Mammary epithelial cell (primary cell): ENCODE measurements at places on chromosomes 1 and 21. TPM values are rescaled to one million over a fixed set of nuclear protein-coding genes. Genes with fewer than 3 reads are reported as not detected.

The CLEC20A gene
- not detected for total RNA-seq

The C1orf210 gene
- total RNA-seq = 7.0 and 8.9 TPM in 2 replicates

The INSRR gene
- total RNA-seq = not detected

The MROH9 gene
- total RNA-seq = not detected in 2 replicates

The S100A13 gene
- total RNA-seq = 213 and 223 TPM in 2 replicates

DNA sequence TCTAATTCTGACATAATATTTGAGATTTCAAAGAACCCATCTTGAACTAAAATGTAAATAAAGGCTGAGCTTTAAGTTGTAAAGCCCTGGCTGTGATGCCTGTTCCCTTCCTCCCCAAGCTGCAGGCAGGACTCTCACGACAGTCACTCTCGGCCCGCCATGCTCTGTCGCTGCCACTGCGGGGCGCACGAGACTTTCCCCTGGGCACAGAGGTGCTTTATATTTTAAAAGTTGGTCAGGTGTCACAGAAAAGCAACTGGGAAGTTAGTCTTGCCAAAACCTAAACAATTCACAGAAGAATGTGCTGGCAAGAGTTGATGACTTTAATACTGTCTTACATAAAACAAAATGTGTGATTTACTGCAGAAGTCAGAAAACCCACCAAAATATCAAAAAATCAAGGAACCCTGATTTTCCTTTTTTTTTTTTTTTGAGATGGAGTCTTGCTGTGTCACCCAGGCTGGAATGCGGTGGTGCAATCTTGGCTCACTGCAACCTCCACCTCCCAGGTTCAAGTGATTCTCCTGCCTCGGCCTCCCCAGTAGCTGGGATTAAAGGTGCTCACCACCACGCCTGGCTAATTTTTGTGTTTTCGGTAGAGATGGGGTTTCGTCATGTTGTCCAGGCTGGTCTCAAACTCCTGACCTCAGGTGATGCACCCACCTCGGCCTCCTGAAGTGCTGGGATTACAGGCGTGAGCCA, 10.7 kb downstream of the LRRC47 start:
- peak; percentile 36 for DNase-seq

DNA sequence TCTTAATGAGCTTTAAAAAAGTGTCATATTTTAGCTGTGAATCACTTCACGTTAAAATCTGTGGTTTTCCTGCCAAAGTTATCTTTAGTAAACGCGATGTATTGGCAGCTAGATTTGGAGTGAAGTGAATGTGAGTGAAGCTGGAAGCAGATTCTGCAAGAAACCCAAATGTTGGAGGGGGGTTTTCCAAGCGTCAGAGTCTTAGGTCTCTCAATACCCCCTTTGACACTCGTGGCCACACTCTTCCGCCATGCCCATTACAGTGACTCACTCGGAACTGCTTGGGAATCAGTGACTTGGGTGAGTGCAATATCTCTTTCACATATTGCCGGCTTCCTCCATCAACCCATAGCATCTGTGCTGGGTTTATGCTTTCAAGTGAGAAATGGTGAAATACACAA, 17.5 kb downstream of the B3GALT5 start:
- DNase-seq = no peak

DNA sequence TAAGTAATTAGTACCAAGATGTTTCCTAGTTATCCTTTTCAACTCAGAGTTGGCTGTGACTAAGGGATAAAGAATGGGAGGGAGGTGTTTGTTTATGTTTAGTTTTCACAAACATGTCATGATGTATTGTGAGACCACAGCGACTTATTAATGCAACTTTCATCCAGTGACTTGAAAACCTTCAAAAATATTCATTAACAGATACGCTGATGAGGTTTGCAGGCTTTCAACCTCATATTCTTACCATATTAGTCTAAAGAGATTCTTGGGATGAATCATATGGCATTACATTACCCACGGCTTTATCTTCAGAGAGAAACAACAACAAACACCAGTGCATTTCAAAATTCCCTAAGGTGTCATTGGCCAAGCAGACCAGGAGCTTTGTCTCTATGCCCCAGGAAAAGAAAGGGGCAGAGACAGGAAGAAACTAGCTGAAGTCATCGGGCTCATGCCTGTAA, 36.4 kb downstream of the PALMD start:
- peak; percentile 80 for DNase-seq

DNA sequence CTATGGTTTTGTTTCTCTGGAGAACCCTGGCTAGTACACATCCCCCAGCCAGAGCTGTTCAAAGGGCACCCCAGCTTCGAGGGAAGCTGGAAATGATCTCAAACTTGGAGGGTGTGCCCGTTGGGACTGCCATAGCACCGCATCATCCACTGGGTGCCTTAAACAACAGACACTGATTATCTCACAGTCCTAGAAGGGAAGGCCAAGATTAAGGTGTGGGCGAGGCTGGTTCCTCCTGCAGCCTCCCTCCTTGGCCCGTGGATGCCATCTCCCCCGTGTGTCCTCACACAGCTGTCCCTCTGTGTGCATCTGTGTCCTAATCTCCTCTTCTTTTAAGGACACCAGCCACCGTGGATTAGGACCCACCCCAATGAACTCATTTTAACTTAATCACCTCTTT, 4.2 kb upstream of the IBA57 start:
- DNase-seq = peak; percentile 38

- no peak for DNase-seq
These were observed 45.5 kb downstream of the VPS13D start for GRCh38 chr1:12275370-12275769.
